HT1080 (cell line): ENCODE measurements at places on chromosomes 5 and 9. TPM values are rescaled to one million over a fixed set of nuclear protein-coding genes. Genes with fewer than 3 reads are reported as not detected.

GRCh38 chr5:77486344-77486962 is 5.7 kb downstream of the WDR41 start:
- no peak for DNase-seq

The BTNL3 gene
- not detected in 2 replicates for total RNA-seq

The PCDHA13 gene
- total RNA-seq, result not detected in 2 replicates

DNA sequence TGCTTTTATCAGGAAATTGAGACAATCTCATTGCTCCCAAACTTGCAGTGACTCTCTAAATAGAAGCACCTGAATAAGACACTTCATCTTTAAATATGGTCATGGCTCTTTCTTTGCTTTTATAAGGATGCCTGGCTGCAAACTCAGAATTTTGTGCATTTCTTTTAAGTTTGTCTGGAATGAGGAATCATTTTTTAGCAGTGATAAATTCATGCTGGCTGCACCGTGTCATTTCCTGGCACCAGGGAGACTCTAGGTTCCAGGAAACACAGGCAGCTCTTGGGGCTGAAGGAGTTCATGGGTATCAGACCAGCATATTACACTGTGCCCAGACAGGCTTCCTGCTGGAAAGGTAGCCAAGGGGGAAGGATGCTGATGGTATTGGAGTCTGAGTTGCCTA is 109.9 kb downstream of the NUDT12 start:
- peak; percentile 63 for DNase-seq

GRCh38 chr5:53373451-53374158 is 106.8 kb upstream of the FST start:
- DNase-seq, result peak; percentile 66

DNA sequence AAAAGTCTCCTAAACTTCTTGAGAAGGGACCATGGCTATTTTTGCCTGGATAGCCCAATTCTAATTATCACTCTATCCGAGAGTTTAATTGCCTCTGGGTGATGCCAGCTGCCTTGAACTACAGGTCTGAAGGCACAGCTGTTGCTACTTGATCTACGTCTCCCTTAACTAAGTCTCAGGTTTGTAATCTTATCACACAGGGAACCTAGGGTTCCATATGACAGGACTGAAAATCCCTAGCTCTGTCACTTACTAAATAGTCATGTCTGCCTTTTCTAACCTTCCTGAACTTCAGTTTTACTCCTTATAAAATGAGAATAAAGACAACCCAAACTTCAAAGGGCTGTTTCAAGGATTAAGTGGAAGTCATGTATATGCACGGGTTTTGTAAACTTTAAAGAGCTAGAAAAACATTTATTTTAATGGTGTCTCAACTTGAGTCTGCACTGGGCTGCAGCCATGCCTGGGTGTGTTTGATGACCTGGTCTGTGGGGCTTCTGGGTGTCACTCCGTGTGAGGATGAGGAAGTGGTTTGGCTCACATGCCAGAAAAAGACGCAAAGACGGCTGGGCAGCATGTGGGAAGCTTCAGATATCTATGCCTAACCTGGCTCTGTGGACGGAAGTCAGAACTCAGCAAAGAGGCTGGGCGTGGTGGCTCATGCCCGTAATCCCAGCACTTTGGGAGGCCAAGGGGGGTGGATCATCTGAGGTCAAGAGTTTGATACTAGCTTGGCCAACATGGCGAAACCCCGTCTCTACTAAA is 129.3 kb upstream of the SLC44A1 start:
- DNase-seq, result peak; percentile 85

DNA sequence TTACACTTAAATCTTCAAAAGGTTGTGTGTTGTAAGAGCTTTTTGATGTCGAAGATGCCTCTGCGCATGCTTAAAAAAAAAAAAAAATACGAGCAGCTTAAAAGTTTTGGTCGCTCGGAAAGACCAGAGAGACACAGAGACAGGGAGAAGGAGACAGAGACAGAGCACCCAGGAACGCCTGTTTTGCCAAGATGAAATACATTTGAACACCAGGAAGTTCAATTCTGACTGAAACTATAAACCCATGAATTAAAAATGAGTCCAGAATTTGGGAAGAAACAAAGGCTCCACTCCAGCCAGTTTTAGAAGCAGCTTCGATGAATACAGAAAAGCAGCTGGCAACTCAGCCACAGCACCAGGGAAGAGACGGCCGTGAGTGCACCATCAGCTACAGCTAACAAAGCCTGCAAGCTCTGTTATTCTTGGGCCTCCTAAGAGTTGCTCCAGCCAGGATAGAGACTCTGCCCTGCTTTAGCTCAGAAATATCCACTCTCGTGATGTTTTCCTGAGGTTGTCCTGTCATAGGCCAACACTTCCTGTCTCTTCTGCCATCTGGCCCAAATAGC is 2.5 kb upstream of the ZNF474 start:
- DNase-seq, result no peak

GRCh38 chr9:130321539-130321938 is 56.0 kb downstream of the HMCN2 start:
- DNase-seq, result no peak

The TBCA gene
- 203 and 207 TPM in 2 replicates for total RNA-seq

- no peak for DNase-seq
Measured at GRCh38 chr5:147055850-147056566, 177.5 kb upstream of the PPP2R2B start.

- no peak for DNase-seq
Measured at GRCh38 chr5:120632430-120632829, 168.3 kb downstream of the PRR16 start.

GRCh38 chr9:101586651-101587050 is 8.1 kb downstream of the PPP3R2 start:
- peak; percentile 60 for DNase-seq

GRCh38 chr9:27802418-27802817 is 229.1 kb upstream of the C9orf72 start:
- no peak for DNase-seq

GRCh38 chr5:53233645-53234405 is 124.3 kb upstream of the MOCS2 start:
- no peak for DNase-seq

The DOK3 gene
- total RNA-seq, result 2.3 and 4.4 TPM in 2 replicates

The LRRC70 gene
- 0.13 and 0.27 TPM in 2 replicates for total RNA-seq

- no peak for DNase-seq
Measured at GRCh38 chr9:5042661-5043178, 57.6 kb downstream of the JAK2 start.

GRCh38 chr9:113873446-113873845 is 2.7 kb upstream of the ZNF618 start:
- DNase-seq, result no peak

- DNase-seq, result no peak
Measured at GRCh38 chr5:3197304-3198073, 398.1 kb upstream of the IRX1 start.

The FGF18 gene
- 0.06 TPM in 1 of 2 replicates, not detected in the other for total RNA-seq

The WDR31 gene
- 0.43 TPM in 1 of 2 replicates, not detected in the other for total RNA-seq

DNA sequence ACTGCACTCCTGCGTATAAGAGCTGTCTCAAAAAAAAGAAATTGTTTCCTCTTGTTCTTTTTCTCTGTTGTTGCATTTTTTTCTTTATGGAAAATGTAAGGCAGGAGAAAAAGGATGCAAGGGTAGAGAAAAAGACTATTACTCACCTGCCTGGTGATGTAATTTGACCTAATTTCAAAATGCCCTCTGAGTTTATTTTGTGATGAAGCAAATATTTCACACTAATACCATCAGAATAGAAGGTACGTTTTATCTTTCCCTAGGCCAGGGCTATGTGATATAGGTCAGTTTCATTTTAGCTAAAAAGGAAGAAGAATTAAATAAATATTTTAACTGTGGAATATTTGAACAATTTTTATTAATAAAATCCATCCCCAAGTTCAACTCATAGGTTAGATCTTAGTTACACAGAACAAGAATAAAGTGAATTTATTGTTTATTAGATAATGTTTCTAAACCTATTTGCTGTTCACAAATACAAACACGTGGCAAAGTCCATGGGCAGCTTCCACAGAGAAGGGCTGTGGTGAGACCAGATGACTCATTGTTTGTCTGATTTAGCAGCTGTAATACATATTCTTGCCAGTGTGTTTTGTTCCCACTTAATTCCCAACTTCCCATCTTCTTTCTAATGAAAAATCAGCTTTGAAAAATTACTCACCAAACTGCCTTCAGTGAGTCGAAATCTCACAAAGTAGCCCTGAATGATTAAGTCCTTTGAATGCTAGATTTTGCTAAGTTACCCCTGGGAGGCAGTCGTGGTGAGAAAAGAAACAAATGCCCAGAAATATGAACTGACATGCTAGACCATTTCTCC is 52.8 kb upstream of the CCDC112 start:
- DNase-seq, result peak; percentile 90
